Fibroblast of lung (primary cell): ENCODE measurements at places on chromosomes 3 and 15. TPM values are rescaled to one million over a fixed set of nuclear protein-coding genes. Genes with fewer than 3 reads are reported as not detected.
A peak's percentile ranks its signal among the peaks of the same experiment; 100 is the strongest.

PARP9 gene
- 44.2 and 56.0 TPM in 2 replicates for total RNA-seq

FILIP1L gene
- total RNA-seq = 71.4 and 92.8 TPM in 2 replicates

- H3K27ac ChIP-seq = no peak overlapping the region
- H3K27me3 ChIP-seq = no peaks in the 10 kb centered on the region
- DNase-seq = no peak
- no peak overlapping the region for H3K4me3 ChIP-seq
These were observed 69.3 kb upstream of the BFSP2 start for GRCh38 chr3:133330522-133330921.

VGLL3 gene
- 41.1 and 53.7 TPM in 2 replicates for total RNA-seq

DNA sequence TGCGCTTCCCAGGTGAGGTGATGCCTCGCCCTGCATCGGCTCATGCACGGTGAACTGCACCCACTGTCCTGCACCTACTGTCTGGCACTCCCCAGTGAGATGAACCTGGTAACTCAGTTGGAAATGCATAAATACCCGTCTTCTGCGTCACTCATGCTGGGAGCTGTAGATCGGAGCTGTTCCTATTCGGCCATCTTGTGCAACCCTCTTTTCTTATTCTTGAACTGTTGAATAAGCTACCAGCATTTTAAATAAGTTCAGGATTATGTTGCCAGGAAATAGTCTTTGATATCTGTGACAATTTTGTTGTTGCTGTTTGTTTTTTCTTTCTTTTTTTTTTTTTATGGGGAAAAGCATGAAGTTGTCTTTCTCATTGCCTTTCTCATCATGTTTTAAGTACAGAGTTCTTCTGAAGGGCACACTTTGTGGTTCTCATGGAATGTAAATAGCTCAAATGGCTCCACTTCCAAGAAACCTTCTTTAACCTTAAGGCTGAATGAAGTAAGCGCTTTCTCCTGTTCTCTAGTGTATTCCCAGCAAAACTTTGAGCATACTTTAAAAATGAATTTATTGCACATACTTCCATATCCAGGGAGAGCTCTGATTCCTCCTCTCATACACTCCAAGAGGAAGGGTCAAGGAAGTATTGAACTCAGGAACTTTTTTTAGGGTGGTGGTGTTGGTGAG is 468.0 kb upstream of the TBL1XR1 start:
- H3K4me1 ChIP-seq = no peaks in the 10 kb centered on the region
- no peaks in the 10 kb centered on the region for H3K36me3 ChIP-seq
- peak; percentile 77 for DNase-seq
- H3K27ac ChIP-seq = no peak overlapping the region

ATP13A5 gene
- total RNA-seq = not detected in 2 replicates

TGM4 gene
- total RNA-seq = not detected in 2 replicates

- H3K4me1 ChIP-seq = no peaks in the 10 kb centered on the region
- no peak overlapping the region for H3K27ac ChIP-seq
- no peaks in the 10 kb centered on the region for H3K36me3 ChIP-seq
- no peak for DNase-seq
- H3K27me3 ChIP-seq = no peaks in the 10 kb centered on the region
- H3K4me3 ChIP-seq = no peak overlapping the region
These were observed 174.7 kb upstream of the SLC24A5 start for GRCh38 chr15:47945872-47946650.

GRCh38 chr15:92613841-92614240 is 41.7 kb downstream of the FAM174B start:
- H3K36me3 ChIP-seq = no peaks in the 10 kb centered on the region
- H3K4me3 ChIP-seq = no peak overlapping the region
- H3K27me3 ChIP-seq = no peaks in the 10 kb centered on the region
- no peak overlapping the region for H3K27ac ChIP-seq
- no peaks in the 10 kb centered on the region for H3K4me1 ChIP-seq

GRCh38 chr3:56885453-56885852 is 83.7 kb upstream of the ARHGEF3 start:
- no peaks in the 10 kb centered on the region for H3K36me3 ChIP-seq
- no peak overlapping the region for H3K4me3 ChIP-seq
- H3K27me3 ChIP-seq = peaks cover 5% of the 10 kb centered on the region
- H3K27ac ChIP-seq = no peak overlapping the region
- no peak for DNase-seq

DNA sequence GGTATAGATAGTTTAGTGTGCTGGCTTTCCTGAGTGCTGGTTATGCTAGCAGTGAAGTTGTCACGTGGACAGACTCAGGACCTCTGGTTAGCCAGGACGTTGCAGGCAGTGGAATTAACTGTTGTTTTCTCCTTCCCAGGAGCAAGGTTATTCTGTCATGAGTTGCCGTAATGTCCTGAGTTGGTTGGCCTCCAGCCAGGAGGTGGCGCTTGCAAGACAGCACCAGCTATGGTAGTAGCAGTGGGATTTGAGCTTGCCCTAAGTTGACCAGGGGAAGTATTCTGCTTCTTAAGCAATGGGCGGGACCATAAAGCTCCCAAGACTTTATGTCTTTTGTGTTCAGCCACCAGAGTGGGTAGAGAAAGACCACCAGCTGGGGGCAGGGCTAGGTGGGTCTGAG is 240.7 kb upstream of the DNAJC19 start:
- no peak for DNase-seq
- no peak overlapping the region for H3K27ac ChIP-seq
- H3K4me1 ChIP-seq = no peaks in the 10 kb centered on the region
- no peaks in the 10 kb centered on the region for H3K36me3 ChIP-seq
- H3K4me3 ChIP-seq = no peak overlapping the region

GRCh38 chr3:107212618-107213017 is 164.6 kb upstream of the CCDC54 start:
- no peak overlapping the region for H3K4me3 ChIP-seq
- H3K4me1 ChIP-seq = peaks cover 23% of the 10 kb centered on the region
- DNase-seq = no peak
- H3K27ac ChIP-seq = no peak overlapping the region
- H3K27me3 ChIP-seq = no peaks in the 10 kb centered on the region

EPHA6 gene
- under 0.01 TPM in 1 of 2 replicates, not detected in the other for total RNA-seq

GRCh38 chr3:152380043-152380442 is 111.3 kb downstream of the MBNL1 start:
- DNase-seq = no peak
- no peaks in the 10 kb centered on the region for H3K36me3 ChIP-seq
- peaks cover 5% of the 10 kb centered on the region for H3K4me1 ChIP-seq
- no peak overlapping the region for H3K4me3 ChIP-seq
- H3K27me3 ChIP-seq = no peaks in the 10 kb centered on the region

DNA sequence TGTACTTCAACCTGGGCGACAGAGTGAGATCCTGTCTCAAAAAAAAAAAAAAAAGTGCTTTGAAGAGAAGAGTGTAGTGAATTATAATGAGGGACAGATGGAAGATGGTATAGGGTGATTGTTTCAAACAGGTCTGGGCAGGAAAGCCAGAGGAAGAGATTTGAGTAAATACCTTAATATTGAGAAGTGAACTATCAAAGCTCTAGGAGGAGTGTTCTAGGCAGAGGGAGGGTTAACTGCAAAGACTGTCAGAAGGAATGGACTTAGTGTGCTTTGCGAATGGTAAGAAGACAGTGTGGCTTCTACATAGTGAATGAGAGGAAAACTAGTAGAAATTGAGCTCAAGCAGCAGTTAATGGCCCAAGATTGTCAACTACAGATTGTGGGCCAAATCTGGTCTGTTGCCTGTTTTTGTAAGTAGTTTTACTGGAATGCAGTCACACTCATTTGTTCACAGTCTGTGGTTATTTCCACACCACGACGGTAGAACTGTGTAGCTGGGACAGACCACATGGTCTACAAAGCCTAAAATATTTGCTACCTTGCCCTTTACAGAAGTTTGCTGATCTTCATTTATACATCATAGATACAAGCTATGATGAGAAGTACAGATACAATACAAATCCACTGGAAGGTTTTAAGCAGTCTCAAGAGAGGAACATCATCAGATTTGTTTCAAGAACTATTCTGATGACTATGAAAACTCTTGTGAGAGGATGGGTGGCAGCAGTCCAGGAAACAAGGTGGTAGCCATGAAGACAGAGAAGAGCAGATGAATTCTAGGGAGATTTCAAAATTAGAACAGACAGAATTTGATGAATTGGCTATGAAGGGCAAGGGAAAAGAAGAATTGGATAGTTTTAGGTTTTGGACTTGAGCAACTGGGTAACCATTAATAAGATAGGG is 16.5 kb upstream of the USP50 start:
- peak; percentile 66 for DNase-seq
- H3K27ac ChIP-seq = no peak overlapping the region
- no peak overlapping the region for H3K4me3 ChIP-seq
- no peaks in the 10 kb centered on the region for H3K27me3 ChIP-seq

- no peak for DNase-seq
- no peak overlapping the region for H3K4me3 ChIP-seq
- no peaks in the 10 kb centered on the region for H3K27me3 ChIP-seq
- peaks cover 13% of the 10 kb centered on the region for H3K36me3 ChIP-seq
- no peak overlapping the region for H3K27ac ChIP-seq
These were observed 4.1 kb downstream of the KLHDC8B start for GRCh38 chr3:49175530-49175929.

DNA sequence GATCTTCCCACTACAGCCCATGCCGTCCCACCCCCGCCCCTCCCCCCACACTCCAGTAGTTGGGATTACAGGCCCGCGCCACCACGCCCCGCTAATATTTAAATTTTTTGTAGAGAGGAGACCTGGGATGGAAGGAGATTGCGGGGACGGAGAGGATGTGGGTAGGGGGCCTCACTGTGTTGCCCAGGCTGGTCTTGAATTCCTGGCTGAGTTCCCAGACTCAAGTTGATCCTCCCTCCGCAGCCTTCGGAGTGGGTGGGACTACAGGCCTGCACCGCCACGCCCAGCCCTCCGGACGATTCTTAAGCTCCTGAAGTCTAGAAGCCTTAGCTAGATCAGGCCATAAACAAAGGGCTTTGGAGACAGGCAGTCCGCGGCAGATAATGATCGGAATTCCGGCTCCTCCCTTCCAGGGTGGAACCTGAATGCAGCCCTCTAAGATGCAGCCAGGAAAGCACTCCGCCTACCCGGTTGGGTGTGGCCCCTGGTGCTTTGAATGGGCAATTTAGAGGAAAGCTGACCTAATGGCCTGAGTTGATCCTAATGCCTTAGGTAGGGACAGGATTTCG is at the start of gene DPPA2:
Gene DPPA2 (minus strand): TSS at position 356 of the 569 bp plus-strand sequence. CDS start 1,975 bp downstream, outside the sequence.
- no peaks in the 10 kb centered on the region for H3K4me1 ChIP-seq
- no peak for DNase-seq
- no peaks in the 10 kb centered on the region for H3K36me3 ChIP-seq
- H3K27me3 ChIP-seq = no peaks in the 10 kb centered on the region
- no peak within 1 kb of the TSS for H3K27ac ChIP-seq
